ENCODE measurements at places on chromosomes 5 and 9.

DNA sequence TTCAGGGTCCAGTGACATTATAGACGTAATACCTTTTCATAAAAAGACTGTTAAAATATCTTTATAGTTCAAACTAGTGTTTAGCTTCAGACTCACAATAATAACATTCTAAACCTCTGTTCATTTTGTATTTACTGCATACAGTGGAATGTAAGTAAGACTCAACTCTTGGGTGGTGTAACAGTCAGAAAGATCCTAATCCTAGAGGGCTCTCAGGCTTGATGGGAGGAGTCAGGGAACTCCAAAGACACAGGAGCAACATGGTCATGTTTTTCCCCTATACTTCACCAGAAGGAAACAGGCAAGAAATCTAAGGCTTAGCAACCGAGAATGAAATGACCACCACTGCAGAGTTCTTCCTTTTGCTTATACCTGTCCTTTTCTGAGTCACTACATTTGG lies 82.6 kb downstream of the MRPS27 start:
- DNase-seq: no peak

- DNase-seq: no peak
These were observed 25.0 kb upstream of the C5orf47 start for GRCh38 chr5:173963867-173964441.

GRCh38 chr5:109516390-109516789 lies 106.6 kb upstream of the PJA2 start:
- no peak for DNase-seq

DNA sequence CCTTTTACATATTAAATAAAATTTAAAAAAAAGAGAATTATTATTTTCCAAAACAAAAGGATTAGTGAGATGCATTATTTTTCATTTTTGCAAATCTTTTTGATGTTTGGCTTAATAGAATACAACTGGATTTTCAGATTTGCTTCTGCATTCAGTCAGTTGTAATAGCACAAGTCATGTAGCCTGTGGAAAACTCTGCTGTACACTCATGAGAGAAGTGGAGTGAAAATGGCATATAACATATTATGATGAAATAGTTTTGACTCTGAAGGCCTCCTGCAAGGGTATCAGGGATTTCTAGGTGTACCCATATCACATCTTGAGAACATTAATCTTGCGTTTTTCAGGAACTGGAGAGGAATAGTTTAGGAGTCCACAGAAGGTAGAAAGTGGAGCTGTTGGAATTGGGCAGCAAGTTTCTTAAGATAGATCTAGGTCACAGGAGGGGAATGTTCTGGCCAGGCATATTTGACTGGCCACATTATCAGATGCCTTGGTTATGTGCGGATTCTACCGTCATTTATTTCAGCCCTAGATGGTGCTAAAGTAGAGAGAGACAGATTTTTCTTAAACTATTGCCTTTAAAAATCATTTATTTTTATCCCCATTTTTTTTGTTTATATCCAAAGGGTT lies 16.4 kb downstream of the LNPEP start:
- DNase-seq: no peak

GRCh38 chr9:112711050-112711689 lies 6.7 kb downstream of the INIP start:
- DNase-seq: no peak

DNA sequence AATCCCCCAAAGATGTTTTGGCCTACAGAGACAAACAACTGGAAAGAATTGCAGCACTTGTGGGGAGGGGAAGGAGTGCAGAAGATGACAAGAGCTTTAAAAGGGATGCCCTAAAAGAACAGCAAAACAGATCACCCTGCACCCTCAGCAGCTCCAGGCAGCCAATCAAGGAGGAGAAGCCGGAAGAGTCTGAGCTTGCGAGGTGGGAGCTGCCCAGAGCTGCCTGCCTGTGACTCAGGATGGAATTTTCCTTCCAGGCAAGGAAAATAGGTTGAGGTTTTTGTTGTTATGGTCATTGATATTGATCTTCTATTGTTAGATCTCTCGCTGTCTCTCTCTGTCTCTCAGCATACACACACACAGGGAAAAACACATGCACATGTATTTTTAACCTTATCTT lies 70.3 kb upstream of the MAP1B start:
- DNase-seq: no peak

DNA sequence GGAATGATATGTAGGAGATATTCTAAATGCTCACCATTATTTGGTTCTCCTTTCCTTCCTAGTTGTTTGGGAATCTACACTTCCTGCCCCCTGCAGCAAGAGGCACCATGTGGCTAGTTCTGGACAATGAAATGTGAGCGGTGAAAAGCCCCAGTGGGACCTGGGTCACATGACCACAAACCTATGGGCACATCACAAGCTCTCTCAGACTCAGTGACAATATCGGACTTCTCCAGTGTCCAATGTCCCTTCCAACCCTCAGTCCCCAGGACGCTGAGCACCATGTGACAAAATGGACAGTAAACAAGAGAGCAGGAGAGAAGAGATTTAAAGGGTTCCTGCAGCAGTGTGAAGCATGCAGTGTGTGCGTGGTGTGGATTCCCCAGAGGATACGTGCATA lies 44.6 kb upstream of the FOXE1 start:
- no peak for DNase-seq

GRCh38 chr5:178672630-178673029 lies 45.8 kb upstream of the CLK4 start:
- no peak for DNase-seq

DNA sequence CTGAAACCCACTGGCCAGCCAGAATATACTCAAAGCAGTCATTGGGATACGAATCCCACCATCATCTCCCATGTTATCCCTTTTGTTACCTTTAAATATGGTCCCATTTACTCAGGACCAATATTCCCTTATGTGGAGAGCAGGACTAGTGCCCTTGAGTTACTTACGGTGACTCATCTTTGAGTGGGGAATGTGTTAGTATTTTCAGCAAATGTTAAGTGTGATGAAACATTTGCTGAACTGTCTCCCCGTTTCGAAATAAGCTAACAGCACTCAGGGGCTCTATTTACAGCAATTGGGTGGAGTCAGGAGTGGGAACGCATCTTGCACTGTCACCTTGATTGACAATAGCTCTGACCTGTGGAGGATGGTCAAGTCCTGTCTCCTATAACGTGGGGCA lies 67.4 kb downstream of the CTSL start:
- no peak for DNase-seq
